ENCODE measurements at places on chromosomes 5 and 9.

GRCh38 chr9:93730648-93731047 is 154.3 kb downstream of the PHF2 start:
- no peak for DNase-seq

DNA sequence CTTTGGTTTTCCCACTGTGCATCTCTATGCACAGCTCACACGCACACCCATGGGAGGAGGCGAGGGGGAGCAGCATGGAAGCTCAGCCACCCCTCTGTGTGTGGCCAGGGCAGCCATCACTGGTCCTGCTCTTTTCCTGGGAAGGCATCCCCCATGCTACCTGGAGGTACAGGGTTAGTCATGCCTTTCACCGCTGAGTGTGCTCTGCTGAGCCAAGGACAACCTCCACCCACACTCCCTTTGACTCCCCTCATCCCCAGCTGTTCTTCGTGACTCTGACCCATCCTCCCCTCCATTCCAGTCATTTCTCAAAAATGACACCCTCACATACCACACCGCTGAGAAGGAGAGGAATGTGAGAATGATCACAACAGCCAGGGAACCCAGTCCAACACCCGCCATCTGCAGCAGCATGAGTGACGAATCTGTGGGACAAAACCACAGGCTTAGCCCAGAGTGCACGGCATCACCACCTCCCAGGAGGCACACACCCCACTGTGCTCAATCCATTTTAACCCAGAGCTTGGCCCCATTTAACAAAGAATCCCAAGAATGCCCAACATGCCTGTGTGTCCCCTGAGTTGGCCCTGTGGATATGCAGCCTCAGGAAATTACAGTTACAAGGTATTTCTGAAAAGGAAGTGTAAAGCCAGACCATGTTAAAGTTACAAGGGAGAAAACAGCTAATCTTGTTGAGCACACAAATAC is 133.4 kb downstream of the SUSD1 start:
- DNase-seq: no peak

DNA sequence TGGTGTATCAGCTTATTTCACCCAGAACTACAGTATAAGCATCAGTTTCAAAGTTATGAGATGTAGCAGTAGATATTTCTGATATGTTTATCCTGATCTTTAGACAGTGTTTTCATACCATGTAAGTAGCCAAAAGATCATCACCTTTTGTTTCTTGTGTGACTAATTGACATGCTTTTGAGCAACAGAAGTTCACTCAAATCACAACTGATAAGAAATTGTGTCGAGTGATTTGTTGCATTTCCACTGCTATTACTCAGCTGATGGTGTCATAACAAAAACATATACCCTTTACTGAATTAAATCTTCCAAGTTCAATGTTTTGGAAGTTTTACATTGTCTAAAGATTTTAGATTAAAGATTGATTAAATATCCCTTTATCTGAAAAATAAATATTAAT is 324.5 kb downstream of the TUSC1 start:
- no peak for DNase-seq

GRCh38 chr5:133062276-133062675 is 10.5 kb downstream of the HSPA4 start:
- no peak for DNase-seq

- no peak for DNase-seq
Observed at GRCh38 chr9:91564081-91564670, 140.5 kb upstream of the NFIL3 start.

DNA sequence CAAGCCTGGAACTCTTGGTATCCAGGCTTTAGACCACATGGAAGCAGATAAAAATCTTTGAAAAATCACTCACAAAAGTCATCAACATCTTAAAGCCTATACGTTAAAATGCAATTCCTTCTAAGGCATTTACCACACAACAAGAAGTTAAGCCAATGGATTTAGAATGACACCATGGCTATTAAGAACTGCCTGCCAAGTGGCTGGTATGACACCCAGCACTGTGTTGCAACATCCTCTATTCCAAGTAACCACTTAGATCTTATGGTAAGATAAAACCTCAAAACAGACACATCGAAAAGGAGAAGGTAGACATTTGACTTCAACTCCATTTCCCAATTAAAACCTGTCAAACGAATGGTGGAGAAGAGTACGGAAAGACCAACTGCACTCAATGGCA is 344.2 kb upstream of the SLC30A5 start:
- no peak for DNase-seq

GRCh38 chr5:41968153-41968723 is 43.2 kb downstream of the FBXO4 start:
- no peak for DNase-seq

DNA sequence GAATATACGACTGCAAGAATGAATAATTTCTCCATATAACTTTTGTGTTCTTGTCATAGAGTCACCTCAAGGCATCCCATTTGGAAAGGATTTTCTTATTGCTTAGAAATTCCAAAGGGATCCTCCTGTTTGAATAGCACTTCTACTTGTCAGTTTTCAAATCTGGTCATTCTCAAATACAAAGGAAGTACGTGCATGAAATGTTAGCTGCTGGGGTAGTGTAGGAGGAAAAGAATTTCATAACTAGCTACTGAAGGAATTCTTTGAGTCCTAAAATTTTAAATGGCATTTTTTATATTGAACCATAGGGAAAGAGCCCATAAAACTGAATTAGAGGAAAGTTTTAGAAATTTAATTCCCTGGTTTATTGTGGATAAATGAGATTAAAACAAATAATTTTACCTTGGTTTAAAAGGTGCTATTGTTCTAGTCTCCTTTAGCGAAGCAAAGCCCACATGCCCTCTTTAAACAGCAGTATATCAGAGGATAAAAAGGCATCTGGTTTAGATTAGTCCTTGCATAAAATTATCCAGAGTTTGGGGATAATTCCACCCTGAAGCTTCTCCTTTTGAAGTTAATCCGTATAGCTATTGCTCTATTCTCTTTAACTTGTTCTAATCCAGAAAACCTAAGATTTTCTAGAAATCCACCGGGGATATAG is 2.0 kb upstream of the MPDZ start:
- no peak for DNase-seq

GRCh38 chr5:2039180-2039531 is 156.4 kb upstream of the IRX4 start:
- no peak for DNase-seq

- DNase-seq: no peak
Observed at GRCh38 chr5:56273376-56273955, 40.3 kb upstream of the ANKRD55 start.

GRCh38 chr5:139293202-139293506 is 386 bp upstream of the MATR3 start:
- DNase-seq: no peak

GRCh38 chr5:122871661-122872060 is 26.2 kb downstream of the SNX24 start:
- DNase-seq: no peak

DNA sequence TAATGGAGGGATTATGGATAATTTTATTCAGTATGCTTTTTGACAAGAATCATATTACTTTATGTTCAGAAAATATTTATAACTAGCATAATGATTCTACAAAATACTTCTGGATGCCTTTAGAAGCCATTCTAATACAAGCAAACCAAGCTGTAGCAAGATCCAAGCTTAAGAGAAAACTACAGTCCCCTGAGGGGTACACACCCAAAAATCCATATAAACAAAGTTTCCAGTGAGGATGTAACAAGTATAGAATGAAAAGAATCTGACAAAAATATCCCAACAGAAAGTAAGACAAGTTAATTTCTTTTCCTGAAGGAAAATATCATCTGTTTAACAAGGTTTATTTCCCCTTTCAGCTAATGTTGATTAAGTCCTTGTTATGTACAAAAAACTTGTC is 53.9 kb downstream of the MLLT3 start:
- DNase-seq: no peak

GRCh38 chr5:144191998-144192397 is 21.3 kb downstream of the KCTD16 start:
- DNase-seq: peak; percentile 58

DNA sequence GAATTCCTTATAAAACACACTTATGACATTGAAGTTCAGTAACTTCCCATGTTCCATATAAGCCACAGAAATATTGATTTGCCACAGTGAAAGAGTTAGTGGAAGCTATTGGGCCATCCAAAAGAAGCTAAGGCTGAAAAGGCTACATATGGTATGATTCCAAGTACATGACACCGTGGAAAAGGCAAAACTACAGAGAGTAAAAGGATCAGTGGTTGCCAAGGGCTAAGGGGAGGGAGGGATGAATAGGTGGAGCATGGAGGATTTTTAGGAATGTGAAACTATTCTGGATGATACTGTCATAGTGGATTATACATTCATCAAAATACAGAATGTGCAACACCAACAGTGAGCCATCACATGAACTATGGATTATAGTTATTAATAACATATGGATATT is 109.7 kb downstream of the F2RL2 start:
- DNase-seq: no peak

DNA sequence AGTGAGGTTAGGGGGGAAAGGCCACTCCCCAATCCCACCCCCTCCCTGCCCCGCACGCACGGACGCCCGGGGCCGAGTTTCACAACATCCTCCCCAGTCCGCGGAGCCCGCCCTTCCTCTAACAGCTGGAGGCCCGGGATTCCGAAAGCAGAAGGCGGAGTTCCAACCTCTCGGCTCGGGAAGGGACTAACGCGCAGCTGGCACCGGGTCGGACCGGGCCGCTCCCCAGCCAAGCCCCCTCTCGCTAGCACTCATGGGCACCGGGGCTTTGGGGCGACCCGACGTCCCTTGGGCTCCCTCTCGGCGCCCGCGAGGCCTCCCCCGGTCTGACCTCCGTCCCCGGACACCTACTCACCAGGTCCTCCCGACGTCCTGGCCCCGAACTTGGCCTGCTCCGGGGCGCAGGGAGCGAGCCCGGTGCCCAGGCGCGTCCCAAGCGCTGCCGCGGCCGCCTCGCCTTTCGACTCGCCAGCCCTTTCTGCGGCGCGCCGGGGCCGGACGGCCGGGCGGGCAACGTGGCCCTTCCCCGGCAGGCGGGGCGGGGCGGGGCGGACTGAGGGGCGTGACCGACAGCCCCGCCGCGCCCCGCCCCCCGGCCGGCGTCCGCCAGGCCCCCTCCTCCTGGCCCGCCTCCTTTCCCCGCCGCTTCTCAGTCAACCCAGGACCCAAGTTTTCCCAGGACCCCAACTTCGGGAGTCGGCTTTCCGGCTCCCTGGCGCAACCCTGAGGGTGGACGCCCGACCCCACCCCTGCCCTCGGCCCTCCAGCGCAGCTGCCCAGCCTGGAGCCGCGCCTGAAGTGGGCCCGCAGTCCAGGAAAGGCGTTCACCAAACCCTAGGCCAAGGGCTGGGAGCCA is at the start of gene MGAT1:
Gene MGAT1, minus strand, starts transcription at position 482 of the 856 bp plus-strand sequence. CDS start 9,835 bp downstream, outside the sequence.
- DNase-seq: peak; percentile 79

- DNase-seq: no peak
Observed at GRCh38 chr5:151497391-151498002, 50.1 kb downstream of the SLC36A1 start.

DNA sequence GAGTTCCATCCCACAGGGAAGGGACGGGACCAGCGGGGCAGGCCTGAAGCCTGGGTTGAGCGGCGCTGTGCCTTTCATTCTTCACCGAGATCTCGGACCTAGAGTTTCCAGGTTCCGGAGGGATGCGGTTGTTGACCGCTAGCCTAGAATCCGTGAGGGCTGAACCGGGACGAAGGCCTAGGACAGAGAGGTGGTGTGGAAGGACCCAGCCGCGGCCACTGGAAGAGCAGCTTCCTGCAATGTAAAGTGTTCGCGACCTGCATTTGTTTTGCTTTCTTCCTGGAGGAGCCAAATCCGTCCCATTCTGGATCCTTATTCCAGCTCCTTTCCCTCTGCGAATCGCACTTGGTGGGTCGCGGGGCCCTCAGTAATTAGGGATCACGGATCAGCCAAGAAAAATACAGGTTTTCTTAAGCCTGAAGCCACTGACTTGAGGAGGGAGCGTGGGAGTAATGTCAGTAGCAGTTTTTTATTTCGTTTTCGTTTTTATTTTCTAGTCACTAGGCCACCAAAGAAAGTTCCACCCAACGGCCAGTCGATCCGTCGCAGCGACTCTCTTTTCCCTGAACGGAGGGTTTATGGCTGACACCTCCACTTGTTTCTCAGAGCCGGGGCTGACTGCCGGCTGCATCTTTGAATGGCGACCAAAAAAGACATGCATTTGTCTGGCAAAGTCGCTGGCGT is 48.6 kb downstream of the ANXA2R start:
- no peak for DNase-seq

DNA sequence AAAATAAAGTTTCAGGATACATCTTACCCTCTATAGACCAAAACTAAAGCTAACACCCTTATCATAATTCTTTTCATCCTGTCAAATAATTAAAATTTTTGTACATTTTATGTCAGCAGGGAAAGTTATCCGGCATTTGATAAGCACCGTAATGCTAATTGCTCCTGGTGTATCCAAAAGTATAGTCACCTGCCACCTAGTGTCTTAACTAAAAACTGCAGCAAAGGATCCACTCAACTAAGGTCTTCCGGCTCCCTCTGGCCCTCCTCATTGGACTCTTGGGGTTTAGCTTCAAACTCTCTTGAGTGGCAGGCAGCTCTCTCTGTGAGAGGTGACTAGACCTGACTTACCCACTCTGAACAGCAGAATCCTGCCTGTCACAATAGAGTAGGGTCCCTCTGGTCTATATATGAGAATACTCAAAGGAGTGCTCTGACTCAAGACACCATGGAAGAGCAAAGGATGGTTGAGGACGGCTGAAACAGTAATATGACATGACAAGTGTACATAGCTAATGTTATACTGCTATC is 60.4 kb upstream of the CAST start:
- DNase-seq: peak; percentile 74

DNA sequence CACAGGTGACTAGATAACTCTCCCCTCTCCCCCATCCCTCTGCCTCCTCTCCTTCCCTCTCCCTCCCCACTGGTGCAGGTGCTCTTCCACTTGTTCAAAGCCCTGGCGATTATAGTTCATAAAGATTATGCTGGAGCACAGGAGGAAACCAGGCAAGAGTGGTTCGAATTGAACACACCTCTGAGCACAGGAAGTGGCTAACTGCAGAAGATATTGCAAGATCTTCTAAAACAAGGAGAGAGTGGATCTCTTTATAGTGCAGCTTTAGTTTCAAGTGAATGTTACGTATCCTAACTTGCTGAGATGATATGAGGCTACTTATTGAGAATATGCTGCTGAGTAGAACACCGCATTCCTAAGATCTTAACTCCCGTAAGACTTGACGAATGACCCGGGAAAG is 178.4 kb downstream of the GOLPH3 start:
- DNase-seq: no peak

DNA sequence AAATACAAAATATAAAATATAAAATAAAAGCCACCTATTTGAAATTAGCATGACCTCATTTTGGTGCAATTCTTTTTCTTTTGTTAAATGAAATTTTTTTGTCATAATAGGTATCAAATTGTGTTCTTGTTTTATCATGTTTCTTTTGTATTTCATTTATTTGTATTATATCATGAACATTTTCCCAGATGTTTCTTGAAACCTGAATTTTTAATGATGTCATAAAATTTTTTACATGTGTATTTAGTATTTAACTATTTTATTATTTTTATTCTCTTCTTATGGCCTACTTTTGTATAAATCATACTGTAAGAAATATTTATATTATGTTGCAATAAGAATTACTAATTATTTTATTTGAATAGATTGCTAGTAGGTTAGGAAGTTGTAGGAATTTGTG is 361.7 kb downstream of the TMEM161B start:
- no peak for DNase-seq

- DNase-seq: no peak
Observed at GRCh38 chr5:75964008-75964407, 119.2 kb upstream of the SV2C start.

- DNase-seq: no peak
Observed at GRCh38 chr9:96047741-96048103, 172.2 kb downstream of the ERCC6L2 start.

GRCh38 chr5:55305345-55305744 is 2.1 kb downstream of the DHX29 start:
- DNase-seq: no peak
